ENCODE measurements at places on chromosomes 2 and 18.

DNA sequence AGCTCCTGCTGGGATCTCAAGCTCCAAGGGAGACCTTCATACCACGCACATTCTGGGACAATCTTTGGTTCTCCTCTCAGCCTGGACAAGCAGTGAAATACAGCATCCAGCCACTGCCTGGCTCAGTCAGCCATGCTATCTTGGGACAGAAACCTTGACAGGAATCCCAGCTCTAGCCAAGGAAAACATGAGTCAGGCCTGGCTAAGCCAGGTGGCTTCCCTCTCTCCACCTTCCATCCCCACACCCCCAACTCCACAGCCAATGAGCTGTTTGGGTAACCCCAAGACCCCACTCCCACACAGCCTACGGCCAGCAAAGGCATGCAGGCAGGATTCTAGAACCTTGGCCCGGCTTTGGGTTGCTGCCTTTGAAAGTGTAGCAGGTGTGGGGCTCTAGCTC is 64.9 kb downstream of the MCFD2 start:
- no peak for DNase-seq

DNA sequence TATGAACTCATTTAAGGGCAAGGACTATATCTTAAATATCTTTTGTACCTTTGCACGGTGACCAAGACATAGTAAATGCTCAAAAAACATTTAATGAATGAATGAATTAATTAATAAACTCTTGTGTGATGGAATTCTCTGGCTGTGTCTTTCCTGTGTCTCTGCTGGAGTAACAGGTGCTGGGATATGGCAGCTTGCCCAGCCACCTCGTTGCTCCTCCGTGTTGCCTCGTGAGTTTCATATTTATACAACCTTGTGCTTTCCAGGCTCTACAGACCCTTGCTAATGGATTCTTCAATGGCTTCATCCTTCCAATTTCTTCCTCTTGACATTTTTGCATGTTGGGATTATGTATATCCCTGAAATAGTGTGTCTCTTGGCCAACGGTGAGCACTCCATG is 30.4 kb downstream of the CTAGE1 start:
- DNase-seq: no peak

GRCh38 chr2:230956827-230957755 is 32.0 kb upstream of the GPR55 start:
- DNase-seq: no peak

DNA sequence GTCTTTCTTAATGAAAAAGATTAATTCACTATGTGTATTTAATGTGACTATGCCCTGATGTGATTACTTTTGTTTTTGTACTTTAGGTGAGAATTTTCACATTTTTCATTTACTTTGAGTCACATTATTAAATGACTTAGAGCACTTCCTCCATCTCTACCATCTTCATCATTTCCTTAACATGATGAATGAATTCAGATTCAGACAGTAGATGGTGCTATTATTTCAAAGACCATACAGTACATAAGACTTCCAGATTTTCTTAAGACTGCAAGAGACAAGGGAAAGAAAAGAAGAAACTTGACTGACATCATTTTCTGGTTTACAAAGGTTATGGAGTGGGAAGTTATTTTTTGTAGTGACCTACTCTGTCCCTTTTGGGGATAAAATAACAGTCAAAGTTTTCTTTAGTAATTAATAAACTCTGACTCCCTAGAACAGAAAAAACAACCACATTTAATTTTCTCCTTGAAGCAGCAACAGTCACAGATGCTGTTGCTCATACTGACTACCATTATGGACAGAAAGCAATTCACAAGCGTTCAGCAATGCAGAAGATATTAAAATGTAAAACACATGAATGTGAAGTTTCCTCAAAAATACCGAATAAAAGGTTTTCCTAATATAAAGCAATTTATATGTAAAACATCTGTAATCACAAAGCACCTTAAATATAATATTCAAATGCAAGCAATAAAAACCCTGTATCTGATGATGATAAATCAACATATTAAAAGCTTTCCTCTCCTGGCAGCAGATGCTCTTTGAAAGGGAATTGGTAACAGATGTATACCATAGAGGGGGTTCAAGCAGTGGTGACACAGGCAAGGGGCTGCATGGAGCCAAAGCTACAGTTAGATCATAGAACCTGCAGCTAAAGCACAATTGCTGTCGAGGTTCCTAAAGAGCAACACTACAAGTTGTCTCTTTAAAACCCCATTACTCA is 1010.9 kb upstream of the NXPH2 start:
- no peak for DNase-seq

DNA sequence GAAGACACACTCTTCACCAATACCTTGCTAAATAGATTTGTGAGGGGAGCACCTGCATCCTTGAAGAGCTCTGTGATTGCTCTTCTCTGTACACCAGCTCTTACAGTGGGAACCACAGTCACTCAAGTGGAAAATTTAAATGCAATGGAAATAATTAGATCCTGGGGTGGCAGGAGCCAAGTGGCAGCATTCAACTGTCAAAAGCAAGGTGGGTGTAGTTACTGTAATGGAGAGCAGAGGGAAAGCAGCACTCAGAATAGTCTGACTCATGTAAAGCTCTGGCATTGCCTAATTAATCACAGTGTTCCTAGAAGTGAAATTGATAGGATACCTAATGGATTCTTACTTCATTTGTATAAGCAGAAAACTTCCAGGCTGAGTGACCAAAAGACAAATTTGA is 245.8 kb downstream of the KCNE4 start:
- DNase-seq: no peak

DNA sequence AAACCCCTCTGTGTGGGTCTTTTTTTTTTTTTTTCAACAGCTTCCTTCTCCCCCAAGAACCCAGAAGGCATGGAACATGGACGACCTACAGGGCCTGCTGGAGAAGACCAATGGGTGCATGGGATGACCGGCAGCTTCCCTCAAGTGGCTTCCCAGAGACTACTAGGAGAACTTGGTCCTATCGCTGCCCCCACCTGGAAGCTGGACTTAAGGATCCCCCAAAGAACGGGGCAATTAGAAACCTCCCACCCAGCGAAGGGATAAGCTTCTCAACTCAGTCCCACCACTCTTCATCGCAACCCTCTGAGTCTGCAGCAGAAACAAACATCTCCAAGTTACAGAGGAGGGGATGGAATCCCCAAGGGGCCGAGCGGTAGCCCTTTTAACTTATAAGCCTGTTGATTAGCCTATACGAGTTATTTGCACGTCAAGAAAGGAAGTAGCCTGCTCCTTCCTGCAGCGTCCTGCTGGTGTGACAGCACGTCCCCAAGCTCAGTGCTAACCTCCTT is 1.4 kb downstream of the ACTR1B start:
- DNase-seq: no peak

- DNase-seq: peak; percentile 77
Measured at GRCh38 chr2:150234787-150235446, 252.6 kb downstream of the RND3 start.

DNA sequence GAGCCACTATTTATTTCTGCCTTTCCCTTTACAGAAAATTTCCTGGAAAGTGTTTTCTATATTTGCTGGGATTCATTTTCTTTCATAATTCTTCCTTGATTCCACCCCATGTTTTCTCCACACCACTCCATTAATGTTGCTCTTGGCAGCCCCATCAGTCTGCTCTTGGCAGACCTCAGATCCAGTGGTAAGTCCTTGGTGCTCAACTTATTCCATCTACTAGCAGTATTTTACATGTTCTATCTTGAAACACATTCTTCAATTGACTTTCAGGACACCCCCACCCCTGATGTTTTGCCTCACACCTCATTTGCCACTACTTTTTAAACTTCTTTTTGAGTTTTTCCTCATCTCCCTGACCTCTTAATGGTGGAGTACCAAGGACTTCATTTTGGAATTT is 65.0 kb downstream of the HNMT start:
- peak; percentile 16 for DNase-seq

GRCh38 chr2:213691351-213691750 is 407.1 kb downstream of the SPAG16 start:
- no peak for DNase-seq
